ENCODE measurements at places on chromosomes 3 and 15.

- DNase-seq, result no peak
These were observed 128.3 kb downstream of the WDR76 start for GRCh38 chr15:43955140-43955539.

- DNase-seq, result no peak
These were observed 435.3 kb downstream of the TUSC7 start for GRCh38 chr3:117144853-117145252.

GRCh38 chr3:149390772-149391212, 13.3 kb upstream of the TM4SF1 start:
- no peak for DNase-seq

DNA sequence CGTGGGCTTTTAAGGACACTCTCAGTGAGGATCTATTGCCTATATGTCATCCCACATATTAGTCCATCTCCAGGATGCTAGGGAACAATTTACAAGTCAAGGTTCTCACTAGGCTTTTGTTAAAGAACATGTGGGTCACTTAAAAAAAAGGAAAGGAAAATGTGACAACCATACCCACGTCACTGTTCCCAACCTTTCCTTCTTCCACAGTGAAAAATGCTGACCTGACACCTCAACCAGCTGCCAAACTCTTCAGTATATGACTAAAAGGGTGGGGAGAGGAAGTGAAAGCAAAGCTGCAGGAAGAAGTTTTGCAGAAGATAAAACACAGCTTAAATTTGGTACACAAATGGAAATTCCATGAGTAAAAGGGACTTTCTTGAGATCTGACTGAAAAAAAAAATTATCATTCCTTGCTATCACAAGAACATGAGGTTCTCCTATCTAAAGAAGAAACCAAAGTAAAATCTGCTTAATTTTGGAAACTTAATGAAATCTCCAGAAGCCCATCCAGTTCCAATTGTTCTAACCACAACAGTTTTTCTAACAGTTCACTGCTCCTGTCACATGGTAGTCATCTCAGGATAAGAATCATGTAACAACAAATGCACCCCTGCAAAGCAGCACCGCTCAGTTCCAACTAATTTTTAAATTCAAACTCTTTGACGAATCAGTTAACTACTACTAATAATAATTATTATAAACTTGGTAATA, 117.0 kb upstream of the TSPAN3 start:
- no peak for DNase-seq

DNA sequence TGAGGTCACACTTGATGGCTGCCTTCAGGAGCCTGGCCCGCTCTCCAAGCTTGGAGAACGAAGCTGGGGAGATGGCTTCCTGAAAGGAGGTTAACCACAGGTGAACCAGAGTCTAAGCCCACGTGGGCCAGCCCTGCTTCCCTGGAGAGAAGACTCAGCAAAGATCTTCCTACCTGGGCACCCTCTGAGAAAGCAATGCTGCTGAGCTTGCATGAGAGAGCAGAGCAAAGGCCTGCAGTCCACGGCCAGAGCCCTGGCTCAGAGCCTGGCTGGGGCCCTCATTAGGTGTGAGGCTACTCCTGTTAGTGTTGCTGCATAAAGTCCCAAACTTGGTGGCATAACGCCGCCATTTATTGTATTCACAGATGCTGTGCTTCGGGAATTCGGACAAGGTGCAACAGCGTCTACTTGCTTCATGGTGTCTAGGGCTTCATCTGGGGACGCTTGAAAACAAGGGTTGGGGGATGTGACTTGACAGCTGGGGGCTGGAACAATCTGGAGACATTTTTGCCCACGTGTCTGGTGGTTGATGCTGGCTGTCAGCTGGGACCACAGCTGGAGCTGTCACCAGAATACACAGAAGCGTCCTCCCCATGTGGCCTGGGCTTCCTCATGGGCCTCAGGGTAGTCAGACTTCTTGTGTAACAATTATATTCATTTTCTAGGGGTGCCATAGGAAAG, 87.9 kb upstream of the MEF2A start:
- DNase-seq, result no peak

- DNase-seq, result no peak
These were observed 3.2 kb downstream of the SLC6A6 start for GRCh38 chr3:14405360-14406238.

DNA sequence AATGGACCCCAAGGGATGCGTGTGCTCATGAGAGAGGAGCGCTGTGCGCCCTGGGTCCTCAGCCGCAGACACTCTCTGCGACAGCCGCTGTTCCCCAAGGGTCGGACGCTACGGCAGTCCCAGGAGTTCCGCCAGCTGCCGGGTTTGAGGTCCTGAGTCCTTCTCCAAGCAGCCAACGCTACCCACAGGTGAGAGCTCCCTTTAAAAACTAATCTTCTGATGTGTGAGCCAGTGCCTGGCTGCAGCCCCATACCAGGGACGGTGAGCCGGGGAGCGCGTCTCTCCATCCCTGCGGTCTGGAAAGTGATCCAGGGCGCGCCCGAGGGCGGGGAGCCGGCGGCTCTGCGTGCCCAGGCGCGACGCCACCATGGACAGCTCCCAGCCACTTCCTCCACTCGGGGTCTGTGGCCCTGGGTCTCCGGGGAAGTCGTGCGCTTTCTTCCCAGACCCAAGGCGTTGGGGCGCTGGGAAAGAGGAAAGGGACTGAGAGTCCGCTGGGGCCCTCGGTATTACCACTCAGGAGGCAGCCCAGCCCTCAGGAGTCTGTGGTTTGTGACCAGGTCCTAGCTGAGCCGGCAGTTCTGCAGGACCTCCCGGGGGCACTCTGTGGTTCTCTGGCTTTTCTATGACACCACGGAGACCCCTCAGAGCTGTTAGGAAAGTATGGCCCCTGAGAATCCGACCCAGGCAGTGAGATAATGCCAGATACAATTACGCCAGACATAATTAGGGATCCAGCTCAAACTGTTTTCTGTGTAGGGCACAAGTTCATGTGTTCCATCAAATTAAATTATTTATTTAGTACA, 1.4 kb downstream of the CEMIP start:
- no peak for DNase-seq

DNA sequence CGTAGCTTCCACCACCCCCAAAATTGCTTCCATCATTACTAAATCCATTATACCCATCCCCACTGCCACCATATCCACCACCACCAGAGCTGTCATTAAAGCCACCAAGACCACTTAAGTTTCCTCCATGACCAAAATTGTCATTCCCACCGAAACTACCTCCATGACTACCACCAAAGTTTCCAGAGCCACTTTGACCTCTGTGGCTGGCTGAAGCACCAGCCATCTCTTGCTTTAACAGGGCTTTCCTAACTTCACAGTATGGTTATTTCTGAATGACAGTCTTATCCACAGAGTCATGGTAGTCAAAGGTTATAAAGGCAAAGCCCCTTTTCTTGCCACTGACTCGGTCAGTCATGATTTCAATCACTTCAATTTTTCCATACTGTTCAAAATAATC, 24.3 kb upstream of the DENND4A start:
- DNase-seq, result no peak

DNA sequence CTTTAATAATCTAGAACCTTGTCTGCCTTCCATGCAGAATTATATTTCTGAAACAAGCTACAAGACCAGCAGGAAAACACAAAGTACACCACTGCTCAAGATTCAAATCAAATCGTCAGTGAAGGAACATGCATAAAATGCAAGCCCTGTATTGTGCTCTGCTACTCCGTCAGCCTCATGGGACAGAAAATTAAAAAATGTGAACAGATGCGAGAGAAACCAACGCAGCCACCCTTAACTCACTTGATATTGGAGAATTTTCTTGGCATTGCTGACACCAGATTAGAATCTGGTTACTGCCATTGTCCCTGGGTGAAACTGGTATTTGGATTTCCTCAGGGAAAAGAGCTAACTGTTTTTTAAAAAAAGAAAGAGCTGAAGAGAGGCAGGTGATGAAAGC, 23.6 kb downstream of the ANXA2 start:
- DNase-seq, result no peak

DNA sequence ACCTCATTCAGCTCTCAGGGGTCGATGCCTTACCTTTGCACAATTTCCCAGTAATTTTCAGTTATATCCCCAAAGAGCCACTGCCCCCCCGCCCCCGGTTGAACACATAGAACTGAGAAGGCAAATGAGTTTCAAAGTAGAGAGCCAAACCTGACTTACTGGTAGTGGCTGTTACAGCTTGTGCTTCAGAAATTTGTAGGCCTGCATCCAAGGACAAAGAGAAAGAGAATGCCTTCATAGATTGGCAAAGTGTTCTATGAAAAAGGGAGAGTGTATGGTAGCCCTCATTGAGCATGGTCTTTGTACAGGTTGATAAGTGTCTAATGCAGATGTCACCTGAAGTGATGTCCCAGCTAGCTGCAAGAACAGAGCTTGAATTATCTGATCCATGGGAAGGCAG, 13.9 kb downstream of the SEMA6D start:
- no peak for DNase-seq

DNA sequence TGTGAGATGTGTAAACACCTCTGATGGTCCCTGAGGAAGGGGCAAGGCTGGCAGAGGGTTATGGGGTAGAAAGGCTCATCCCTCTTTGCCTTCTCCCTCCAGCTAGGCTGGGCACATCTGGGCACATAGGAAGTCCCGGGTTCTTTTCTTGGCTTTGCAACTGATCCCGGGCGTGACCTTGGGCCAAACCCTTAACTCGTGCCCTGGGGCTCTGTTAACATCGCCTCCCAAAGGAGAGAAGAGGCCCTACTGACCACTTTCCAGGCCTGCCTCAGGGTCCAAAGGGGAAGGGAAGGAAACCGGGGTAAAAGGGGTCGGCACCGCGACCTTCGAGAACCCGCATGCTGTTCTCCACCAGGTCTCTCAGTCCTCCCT, 549 bp downstream of the C3orf18 start:
- DNase-seq, result no peak

GRCh38 chr3:119911748-119912147, 129.8 kb downstream of the NR1I2 start:
- DNase-seq, result no peak

- no peak for DNase-seq
These were observed 543.5 kb downstream of the CADM2 start for GRCh38 chr3:85502148-85502875.

DNA sequence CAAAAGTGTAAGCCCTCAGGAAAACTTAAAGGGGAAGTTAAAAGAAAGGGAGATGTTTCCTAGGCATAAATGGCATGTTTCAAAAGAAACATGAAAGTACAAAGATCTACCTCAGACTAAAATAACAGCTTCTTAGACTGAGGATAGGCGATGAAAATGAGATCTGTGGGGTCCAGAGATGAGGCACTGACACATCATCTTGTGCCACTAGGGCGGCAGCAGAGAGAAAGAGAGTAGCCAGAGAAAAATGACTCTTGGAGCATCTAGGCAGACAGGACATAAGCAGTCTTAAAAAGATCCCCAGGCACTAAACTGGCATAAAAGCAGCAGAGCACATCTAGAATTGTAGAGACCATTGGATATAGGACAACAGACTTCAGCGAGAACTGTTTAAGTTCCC, 42.5 kb upstream of the RFX7 start:
- no peak for DNase-seq

GRCh38 chr3:14699643-14700042, 24.7 kb downstream of the C3orf20 start:
- no peak for DNase-seq

DNA sequence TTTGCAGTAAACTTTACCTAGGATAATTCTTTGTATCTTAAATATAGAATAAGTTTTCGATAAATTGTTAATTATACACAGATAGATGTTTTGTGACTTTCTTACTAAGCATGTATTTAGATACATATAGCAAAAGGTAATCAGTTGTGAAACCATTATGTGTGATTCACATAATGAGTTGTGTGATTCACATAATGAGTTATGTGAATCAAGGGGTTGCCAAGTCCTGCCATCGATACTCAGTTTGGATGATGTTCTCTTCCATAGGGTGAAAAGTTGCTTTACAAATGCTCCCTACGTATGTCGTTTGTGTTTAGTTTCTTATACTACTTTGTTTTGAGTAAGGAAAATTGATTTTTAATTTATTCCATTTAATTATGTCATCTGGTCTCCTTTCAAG, 682.1 kb downstream of the MECOM start:
- DNase-seq, result no peak

- DNase-seq, result no peak
These were observed 141.5 kb upstream of the EIF1B start for GRCh38 chr3:40167958-40168357.

GRCh38 chr3:4759689-4760312, 219.4 kb upstream of the BHLHE40 start:
- no peak for DNase-seq

- DNase-seq, result no peak
These were observed 13.6 kb upstream of the CSRNP1 start for GRCh38 chr3:39166932-39167532.

- no peak for DNase-seq
These were observed 103.6 kb downstream of the OTOL1 start for GRCh38 chr3:161600173-161600572.

GRCh38 chr3:127158614-127159229, 34.2 kb upstream of the PRR23E start:
- no peak for DNase-seq

DNA sequence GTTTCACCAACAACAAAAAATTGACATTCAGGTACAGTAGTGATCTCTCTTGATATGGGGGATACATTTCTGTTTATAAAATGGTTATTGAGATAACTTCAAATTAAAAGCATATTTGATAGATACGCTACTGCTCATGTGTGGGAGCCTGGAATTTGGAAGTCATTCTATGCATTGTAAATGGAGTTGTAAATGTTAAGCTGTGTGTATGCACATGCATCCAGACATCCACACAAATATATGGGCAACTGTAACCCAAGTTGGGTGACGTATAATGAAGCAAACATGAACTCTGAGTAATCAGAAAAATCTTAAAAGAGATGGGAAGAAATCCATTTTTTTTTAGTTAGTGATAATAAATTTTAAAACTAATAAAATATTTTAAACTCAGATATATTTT, 9.8 kb downstream of the KLHL24 start:
- DNase-seq, result no peak

GRCh38 chr3:44525060-44525459, 29.9 kb upstream of the ZKSCAN7 start:
- DNase-seq, result no peak

All from stimulated activated CD4-positive, alpha-beta T cell treated with anti-CD3 and anti-CD28 coated beads, Interleukin-12 subunit alpha, Interleukin-12 subunit beta, amount 100 ng/mL, for 24 hours (primary cell).